ENCODE measurements at places on chromosomes 4 and X.
A peak's percentile ranks its signal among the peaks of the same experiment; 100 is the strongest.

DNA sequence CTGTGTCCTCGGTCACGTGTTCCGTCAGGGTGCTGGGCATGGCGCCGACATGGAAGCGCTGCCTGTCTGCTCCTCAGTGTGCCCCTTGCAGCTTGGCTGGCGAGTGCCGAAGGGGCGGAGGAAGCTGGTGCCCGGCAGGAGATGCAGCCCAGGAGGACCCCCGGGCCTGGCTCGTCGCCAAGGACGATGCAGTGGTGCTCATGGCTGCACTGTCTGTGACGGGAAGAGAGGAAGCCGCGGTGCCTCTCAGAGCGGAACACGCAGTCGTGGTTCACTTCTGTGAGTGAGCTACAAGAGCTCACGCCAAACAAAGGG, 38.1 kb downstream of the FGFRL1 start:
- DNase-seq = no peak

- no peak for DNase-seq
These were observed 38.2 kb upstream of the MAMLD1 start for GRCh38 chrX:150324919-150325318.

DNA sequence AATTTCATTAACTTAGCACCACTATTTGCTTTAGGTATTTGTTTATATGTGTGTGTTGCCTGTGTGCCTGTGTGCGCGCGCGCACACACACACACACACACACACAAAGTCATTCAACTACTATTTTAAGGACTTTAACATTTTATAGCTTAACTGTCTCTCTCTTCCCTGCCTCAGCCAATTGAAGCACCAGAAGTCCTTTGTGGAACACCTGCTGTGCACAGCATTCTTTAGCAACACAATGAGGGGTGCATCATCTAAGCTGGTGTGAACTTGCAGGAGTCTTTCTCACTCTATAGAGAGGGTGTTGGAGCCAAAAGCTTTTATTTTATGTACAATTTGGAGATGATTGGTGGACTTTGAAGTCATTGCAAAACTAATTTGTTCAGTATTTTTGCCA, 31.3 kb downstream of the SLIT2 start:
- DNase-seq = no peak

- DNase-seq = no peak
These were observed 300.6 kb downstream of the PPP4R3C start for GRCh38 chrX:27162496-27162895.

GRCh38 chrX:71618303-71618721, at the start of gene CXCR3:
Gene CXCR3, minus strand, starts transcription at chrX:71618511. Its CDS starts 62 bp downstream, at chrX:71618449.
- peak; percentile 48 for DNase-seq

GRCh38 chr4:129362691-129363274, 266.8 kb downstream of the C4orf33 start:
- DNase-seq = no peak

- no peak for DNase-seq
These were observed 361.9 kb downstream of the PCDH19 start for GRCh38 chrX:100048156-100048555.

GRCh38 chrX:56248492-56248891, 16.3 kb downstream of the KLF8 start:
- peak; percentile 11 for DNase-seq

DNA sequence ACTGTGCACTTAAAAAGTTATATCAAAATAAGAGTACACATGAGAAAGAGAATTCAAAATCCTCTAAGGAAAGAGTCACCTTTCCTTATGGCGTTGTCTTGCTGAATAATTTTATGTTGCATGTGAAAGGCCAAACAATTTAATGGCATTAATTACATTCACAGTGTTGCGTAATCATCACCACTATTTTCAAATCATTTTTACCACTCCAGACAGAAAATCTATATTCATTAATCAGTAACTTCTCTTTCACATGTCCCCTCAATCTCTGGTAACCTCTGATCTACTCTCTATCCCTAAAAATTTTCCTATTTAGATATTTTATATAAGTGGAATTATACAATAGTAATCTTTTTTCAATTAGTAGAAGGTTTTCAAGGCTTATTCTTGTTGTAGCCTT, 283.0 kb downstream of the CXXC4 start:
- no peak for DNase-seq

GRCh38 chrX:74280759-74281158, 23.2 kb upstream of the ZCCHC13 start:
- DNase-seq = no peak

DNA sequence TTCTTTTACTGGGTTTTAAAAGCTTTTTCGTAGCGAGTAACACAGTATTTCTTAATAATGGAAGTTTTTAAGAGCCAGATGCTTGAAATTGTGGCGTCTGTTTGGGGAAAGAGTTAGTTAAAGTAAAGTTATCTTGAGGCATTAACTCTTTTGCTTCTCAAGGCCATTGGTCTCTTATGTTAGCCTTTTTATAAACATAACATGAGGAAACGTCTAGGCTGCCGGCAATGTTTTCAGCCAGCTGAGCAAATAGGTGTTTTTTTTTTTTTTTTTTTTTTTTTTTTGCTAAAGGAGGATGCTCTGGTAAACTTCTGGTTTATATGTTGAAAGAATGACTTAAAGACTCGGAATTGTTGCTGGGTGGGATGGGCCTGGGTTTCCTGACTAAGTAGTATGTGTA, 51.1 kb upstream of the RBMX start:
- no peak for DNase-seq

- no peak for DNase-seq
These were observed 235.1 kb upstream of the HCCS start for GRCh38 chrX:10875995-10876394.

DNA sequence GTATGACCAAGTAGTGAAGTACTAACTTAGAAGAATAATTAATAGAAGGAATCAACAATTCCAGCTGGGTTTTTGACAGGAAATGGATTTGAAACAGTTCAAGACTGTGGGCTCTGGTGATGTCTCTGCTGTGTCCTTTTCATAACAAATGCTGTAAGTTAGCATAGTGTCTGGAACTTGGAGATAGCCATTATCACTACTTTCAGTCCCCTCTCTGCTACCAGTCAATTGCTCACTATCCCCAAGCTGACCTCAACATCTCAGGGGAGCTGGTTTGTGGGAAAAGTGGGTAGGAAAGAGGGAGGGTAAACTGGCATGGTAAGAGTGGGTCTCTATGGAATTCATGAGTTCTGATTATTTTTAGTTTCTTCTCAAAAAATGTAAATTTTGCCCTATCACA, 231.4 kb upstream of the MID1 start:
- no peak for DNase-seq

- no peak for DNase-seq
These were observed 79.7 kb downstream of the SHROOM2 start for GRCh38 chrX:9865804-9866472.

- DNase-seq = no peak
These were observed 172.0 kb downstream of the CFAP299 start for GRCh38 chr4:80507507-80507906.

DNA sequence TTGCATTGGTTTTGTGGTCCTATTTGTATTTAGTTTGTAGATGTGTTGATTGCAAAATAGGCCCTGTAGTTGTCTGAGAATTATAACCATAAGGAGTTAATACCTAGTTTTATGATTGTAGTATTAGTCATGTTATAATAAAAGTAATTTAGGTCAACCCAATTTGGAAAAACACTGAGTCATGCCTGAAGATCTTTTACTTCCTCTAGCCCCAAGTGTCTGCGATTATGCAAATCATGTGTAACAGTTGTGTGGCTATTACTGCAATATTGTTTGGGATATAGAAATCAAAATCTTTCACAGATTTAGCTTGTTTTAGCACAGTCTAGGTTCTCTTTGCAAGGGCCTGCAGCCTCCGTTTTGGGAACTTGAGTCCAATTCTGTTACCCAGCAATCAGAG, 12.6 kb downstream of the SRD5A3 start:
- DNase-seq = no peak

GRCh38 chr4:124526331-124526730, 186.2 kb downstream of the ANKRD50 start:
- DNase-seq = no peak

DNA sequence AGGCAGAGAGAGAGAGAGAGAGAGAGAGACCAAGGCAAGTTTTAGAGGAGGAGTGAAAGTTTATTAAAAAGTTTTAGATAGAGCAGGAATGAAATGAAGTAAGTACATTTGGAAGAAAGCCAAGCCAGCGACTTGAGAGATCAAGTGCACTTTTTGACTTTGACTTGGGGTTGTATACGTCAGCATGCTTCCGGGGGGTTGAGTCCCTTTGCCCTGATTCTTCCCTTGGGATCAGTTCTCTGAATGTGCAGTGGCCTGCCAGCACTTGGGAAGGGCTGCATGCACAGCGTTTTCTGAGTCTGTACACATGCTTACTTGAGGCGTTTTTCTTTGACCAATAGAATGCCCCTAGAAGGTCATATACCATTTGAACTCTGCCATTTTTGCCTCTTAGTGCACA, 400.5 kb downstream of the PDGFC start:
- DNase-seq = no peak

GRCh38 chr4:106875340-106875739, 160.8 kb downstream of the DKK2 start:
- DNase-seq = no peak

DNA sequence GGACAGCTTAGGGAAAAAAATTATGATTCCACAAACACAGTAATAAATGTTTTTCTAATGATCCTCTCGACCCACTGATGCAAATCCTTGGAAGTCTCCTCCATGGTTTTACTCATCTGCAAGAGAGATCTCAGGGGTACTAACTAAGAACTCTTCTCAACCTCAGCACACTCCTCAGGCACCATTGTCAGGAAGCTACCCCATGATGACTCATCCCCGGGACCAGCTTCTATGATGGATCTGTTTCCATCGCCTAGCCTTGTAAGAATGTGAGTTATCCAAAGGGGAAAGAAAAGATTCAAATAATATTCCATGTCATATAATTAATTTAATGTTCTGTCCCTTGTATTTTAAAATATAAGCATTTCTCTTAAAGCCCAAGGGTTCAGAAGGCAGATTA, 816.1 kb upstream of the IGFBP7 start:
- no peak for DNase-seq

GRCh38 chrX:10944136-10944885, 166.8 kb upstream of the HCCS start:
- DNase-seq = no peak

GRCh38 chrX:15336023-15336413, 695 bp upstream of the PIGA start:
- no peak for DNase-seq

GRCh38 chrX:70129816-70130215, 3.4 kb upstream of the IGBP1 start:
- no peak for DNase-seq

GRCh38 chrX:149643496-149643895, 11.9 kb upstream of the TMEM185A start:
- DNase-seq = no peak

DNA sequence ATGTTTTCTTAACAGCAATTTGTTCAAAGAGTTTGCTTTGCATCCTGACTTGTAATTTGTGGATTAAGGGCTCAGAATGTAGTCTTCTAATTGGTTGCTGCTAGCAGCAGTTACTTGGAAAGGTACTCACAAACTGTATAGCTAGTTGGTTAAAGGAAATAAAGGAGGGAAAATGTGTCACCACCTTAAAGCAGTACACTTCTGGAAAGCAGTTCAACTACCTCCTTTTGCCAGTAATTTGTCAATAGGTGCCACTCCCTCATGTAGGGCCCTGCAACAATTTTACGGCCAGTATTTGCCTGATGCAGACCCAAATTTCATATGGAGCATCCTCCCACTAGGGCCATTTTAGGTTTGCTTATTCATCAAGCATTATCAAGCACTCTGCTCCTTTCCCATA, 20.8 kb downstream of the AMOT start:
- no peak for DNase-seq

- DNase-seq = no peak
These were observed 112.7 kb downstream of the ZAR1 start for GRCh38 chr4:48602763-48603162.

DNA sequence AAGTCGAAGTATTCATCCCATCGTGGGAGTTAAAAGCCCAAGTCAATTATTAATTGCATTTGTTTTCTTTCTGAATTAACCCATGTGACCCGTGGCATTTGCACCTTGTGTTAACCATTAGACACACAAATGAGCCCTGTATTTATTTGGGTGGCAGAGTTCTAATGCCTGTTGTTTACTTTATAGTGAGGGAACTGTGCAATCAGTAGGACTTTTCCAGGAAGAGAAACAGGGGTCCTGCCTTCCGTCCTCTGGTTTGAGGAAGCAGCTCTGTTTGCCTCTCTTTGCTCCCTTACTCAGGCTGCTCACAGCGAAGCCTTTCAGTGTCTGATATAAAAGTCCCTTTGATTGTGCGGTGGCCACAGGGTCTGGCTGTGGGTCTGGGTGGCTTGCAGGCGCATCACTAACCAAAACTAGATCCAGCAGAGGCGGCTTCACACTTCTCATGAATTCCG, 263.6 kb downstream of the PTTG2 start:
- no peak for DNase-seq

DNA sequence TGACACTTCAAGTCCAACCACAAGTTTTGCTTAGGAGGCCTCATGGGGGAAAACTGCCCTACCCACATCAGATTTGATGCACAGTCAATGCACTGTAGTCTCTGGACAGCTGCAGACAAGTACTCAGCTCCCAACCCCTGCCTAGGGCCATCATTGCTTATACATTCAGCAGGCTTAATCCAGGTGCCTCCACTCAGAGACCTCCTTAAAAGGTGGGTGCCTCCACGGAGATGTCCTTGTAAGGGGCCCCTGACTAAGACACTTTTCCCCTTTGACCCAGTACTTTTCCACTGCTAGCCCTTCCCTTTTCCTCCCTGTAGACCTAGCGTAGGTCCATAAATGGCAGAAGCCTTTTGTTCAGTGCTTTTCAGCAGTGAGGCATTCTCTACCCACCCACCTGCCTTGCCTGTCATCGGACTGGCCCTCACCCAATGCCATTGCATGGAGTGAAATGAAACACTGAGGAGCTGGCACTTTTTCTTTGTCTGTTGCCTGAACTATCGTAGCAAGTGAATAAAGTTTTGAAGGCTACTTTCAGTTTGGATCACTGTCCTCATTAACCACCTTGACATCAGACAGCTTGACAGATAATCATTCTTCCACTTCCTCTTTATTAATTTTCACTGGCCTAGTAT, 23.8 kb upstream of the PLK4 start:
- no peak for DNase-seq

DNA sequence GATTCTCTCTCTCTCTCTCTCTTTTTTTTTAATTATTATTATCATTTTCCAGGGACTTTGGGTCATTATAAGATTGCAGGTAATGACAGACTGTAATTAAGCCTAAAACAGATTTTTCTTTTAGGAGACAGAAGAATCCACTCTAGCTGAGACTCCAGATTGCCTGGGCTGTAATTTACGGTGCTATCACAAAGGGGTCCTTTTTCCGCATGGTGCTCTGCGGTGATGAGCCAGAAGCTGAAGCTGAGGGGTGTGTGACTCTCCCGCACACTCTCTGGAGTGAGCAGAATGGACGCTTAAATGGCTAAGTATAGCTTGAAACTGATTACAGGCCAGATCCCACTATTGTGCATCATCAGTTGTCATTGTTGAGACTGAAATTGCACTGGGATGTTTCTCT, 50.0 kb downstream of the LGI2 start:
- DNase-seq = no peak

- DNase-seq = no peak
These were observed 81.6 kb downstream of the NPNT start for GRCh38 chr4:105976915-105977314.

GRCh38 chr4:98338761-98339438, 77.7 kb downstream of the RAP1GDS1 start:
- DNase-seq = no peak

GRCh38 chrX:2552621-2553201, 51.9 kb upstream of the DHRSX start:
- no peak for DNase-seq
